ENCODE measurements at places on chromosomes 13 and 19.

- DNase-seq = no peak
These were observed 16.4 kb downstream of the OR7A5 start for GRCh38 chr19:14818588-14818987.

DNA sequence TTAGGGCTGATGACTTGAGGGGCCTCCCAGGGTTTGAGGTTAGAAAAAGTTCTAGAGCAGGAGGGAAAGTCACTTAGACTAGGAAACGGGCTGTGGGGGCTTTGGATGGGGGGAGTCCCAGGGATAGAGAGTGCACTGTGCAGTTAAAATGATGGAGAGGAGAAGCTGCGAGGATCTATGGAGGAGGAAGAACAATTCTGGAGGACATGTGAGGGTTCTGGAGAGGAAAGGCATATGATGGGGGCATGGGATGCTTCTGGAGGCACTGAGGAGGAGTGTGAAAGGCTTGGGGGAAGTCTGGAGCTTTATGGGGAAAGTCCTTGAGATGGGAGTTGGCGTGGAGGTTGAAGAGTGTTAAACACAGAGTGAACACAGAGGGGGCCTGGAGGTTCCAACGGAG, 2.2 kb downstream of the KCNC3 start:
- no peak for DNase-seq

DNA sequence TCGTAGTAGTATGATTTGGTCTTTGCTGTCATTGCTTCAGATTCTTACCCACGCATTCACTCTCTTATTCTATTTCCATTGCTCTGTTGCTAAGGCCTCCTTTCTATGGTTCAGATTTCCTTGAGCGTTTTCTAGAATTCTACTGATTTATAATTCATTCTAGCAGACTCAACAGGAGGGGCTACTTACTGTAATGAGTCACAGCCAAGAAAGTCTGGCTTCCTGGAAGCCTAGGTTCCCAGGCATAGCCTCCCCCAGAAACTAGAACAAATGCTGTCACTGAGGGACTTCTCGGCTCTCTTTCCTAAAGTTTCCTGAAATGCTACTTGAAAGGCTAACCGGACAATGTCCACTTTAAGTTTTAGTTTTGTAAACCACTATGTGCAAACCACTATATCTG, 47.7 kb upstream of the SPATA13 start:
- DNase-seq = no peak

GRCh38 chr19:5921516-5922160, 7.6 kb downstream of the CAPS start:
- no peak for DNase-seq

DNA sequence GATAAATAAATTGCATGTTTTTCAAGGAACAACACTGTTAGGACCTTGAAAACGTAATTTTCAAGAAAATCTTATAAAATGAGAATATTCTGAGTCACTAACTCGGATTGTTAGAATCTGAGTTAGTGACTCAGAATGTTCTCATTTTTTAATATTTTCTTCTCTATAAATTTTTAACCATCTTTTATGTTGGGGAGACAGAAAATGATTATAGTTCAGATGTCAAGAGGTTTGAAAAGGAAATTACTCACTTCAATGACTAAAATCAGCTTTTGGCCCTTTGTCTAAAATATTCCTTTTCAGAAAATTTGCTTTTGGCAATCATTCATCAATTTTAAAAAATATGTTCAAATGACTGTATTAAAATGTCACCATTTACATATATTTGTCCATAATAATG, 264.2 kb upstream of the EDNRB start:
- DNase-seq = no peak

Measured in CD8-positive, alpha-beta memory T cell (primary cell).